Myocyte (in vitro differentiated cells): ENCODE measurements at places on chromosomes 12 and 14.
A peak's percentile ranks its signal among the peaks of the same experiment; 100 is the strongest.

DNA sequence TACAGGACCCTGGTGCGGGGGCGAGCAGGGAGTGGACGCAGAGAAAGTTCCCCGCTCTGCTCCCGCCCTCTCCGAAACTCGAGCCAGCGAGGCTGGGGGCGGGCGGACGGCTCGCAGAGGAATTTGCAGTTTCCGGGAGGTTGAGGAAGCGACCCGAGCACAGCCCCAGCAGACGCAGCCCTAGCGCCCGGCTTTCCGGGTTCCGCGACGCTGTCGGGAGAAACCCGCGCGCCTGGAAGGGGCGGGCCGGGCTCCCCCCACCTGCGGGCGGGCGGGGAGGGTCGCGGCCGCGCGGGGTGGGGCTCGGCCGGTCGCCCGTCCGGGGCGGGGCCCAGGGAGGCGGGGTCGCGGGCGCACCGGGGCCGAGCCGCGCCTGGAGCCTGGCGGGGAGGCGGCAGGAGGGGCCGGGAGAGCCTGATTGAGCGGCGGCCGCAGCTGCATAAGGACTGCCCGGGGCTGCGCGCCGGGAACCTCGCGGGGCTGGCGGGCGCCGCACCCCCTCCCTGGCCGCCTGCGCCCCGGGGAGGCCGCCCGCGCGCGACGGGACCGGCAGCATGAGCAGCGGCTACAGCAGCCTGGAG, at the start of gene RASSF3:
TSS of gene RASSF3 (plus strand) at position 417 of the 581 bp plus-strand sequence. CDS start at position 555, 138 bp downstream.
- peak; percentile 85 for DNase-seq

- DNase-seq: no peak
Measured at GRCh38 chr14:100067481-100067880, 2.3 kb downstream of the EVL start.

DNA sequence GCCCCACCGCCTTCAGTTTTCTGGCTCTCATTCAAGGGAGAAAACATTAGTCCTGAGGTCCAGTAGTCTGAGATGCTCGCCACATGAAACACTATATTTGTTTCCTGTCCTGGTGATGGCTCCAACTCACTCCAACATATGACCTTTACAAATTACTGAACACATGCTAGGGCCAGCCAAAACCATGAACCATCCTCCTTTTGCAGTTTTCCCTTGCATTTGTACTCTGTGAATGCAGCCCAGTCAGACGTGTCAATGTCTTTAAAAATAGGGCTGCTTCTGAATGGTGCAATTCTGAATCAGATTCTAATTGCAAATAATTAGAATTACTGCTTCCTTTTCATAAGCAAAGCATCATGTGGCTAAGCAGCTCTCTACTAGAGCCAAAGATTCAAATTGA, 36.0 kb downstream of the ADAMTS20 start:
- DNase-seq: no peak

DNA sequence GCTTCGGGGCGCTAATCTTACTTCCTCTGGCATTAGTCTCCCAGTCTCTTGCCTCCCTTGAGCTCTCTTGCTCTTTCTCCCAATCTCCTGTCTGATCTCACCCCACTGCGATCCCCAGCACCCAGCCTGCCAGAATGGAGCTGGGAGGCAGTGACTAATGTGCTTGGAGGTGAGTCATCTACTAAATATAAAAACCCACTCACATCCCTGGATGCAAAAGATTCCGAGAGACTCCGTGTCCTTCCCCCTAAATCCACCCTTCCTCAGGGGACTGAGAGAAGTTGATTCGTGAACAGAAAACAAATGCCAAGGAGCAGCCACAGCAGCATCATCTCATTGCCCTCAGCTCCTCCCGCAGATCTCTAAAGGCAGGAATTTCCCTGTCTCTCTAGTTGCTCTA, 45.7 kb upstream of the KCNA5 start:
- peak; percentile 91 for DNase-seq

DNA sequence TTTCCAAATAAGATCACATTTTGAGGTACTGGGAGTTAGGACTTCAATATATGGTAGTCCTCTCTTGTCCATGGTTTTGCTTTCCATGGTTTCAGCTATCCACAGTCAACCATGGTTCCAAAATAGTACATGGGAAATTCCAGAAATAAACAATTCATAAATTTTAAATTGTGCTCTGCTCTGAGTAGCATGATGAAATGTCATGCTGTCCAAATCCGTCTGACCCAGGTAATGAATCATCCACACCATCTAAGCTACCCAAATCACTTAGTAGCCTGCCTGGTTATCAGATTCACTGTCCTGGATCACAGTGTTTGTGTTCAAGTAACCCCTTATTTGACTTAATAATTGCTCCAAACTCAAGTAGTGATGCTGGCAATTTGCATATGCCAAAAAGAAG, 197.9 kb downstream of the TMTC3 start:
- DNase-seq: no peak

GRCh38 chr12:46253544-46254162, 15.2 kb downstream of the SLC38A1 start:
- DNase-seq: no peak

DNA sequence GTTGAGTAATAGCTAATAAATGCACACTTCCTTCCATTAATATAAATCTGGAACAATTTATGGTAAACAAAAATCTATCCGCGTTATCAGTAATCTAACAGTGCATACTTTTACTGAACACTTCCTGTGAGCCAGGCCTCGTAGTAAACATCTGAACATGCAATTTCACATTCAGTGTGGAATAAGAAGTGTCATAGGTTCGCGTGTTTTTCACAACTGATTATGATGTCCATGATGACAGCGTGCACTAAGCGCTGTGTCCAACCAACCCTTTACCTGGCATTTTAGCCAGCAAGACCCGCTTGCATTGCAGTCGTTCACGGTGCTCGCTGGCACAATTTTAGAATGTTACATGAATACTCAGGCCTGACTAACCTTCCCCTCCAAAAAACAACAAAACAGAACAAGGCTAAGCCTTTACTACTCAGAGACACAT, 2.1 kb downstream of the PNMA1 start:
- no peak for DNase-seq

- DNase-seq: peak; percentile 49
Measured at GRCh38 chr14:24959791-24960331, 90.1 kb downstream of the STXBP6 start.

DNA sequence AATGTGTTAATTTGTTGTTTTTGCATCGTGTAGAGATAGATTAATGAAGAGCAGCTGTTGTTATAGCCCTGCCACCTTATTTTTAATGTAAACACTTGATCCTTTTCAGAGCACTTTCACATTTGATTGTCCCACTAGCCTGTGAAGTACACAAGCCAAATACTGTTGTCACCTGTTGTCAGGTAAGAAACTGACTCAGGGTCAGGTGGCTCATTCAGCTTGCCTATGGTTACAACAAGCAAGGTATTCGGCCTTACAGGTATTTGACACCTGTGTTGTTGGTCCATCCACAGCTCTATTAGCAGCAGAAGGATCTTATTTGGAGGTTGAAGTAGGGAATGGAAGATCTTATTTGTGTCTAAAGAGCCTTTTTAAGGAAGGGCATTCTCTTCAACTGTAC, 108.9 kb downstream of the GPR135 start:
- DNase-seq: no peak

GRCh38 chr14:80275208-80275850, 64.0 kb upstream of the DIO2 start:
- peak; percentile 19 for DNase-seq

DNA sequence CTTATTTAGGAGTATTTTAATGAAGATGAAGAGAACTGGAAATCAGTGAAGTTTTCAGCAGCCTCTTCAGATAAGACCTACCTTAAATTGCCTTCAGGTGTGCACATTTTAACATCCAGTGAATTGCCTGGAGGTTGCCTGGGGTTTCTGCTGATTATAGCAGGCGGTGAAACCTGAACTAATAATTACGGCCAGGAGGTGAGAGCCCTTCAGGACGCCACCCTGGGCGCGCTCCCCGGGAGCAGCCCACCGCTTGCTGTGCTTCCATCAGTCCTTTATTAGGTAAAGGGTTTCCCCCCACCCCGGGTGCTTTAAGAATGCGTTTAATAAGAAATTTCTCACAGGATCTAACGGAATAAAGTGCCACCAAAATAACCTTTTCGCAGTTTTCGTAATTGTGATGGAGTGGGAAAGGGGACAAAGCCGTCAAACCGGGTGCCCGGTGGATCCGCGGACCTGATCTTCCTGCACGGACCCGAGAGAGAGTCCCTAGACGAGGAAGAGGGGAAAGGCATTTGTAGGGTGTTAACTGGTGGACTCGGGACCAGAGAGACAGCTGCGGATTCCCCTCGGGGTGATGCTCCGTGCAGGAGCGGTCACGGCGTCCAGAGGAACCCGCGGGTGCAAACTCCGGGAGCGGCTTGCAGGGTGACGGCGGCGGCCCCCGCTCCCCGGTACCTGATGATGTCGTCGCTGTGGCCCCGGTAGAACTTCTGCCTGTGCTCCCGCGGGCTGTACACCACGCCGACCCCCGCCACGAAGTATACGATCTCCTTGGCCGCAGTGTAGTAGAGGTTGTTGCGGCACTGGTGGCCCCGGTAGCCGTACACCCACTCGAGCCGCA, 902 bp downstream of the EML5 start:
- peak; percentile 2 for DNase-seq

DNA sequence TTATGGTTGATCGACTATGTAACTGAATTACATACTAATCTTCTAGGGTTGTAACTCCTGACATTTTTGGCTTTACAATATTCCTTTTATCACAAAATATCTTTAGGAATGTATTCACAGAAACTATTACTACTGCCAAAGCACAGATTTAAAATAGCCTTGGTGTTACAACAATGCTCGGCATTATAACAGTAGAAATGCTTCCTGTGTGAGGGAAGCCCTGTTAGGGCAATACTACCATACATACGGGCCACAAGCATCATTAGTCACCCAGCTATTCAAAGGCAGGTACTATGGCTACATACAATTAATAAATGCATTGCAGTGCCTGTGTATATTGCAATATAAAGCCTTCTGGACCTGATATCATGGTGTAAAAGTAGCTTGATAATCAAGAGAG, 517.8 kb downstream of the C12orf50 start:
- DNase-seq: no peak

DNA sequence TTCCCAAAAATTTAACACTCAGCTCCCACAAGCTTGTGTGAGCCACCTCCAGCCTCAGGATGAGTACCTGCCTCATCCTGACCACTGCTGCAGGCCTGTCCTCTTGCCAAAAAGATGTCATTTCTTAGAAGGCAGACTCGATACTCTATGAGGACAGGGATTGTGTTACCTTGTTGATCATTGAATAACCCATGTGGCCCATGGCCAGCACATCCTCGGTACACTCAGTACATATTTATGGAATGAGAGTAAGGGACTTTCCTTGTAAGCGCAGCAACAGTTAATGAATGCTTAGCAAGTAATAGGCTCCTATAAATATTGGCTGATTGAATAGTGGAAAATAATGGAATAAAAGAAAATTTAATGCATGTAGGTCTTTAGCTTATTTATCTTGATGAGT, 15.3 kb upstream of the DGLUCY start:
- no peak for DNase-seq

DNA sequence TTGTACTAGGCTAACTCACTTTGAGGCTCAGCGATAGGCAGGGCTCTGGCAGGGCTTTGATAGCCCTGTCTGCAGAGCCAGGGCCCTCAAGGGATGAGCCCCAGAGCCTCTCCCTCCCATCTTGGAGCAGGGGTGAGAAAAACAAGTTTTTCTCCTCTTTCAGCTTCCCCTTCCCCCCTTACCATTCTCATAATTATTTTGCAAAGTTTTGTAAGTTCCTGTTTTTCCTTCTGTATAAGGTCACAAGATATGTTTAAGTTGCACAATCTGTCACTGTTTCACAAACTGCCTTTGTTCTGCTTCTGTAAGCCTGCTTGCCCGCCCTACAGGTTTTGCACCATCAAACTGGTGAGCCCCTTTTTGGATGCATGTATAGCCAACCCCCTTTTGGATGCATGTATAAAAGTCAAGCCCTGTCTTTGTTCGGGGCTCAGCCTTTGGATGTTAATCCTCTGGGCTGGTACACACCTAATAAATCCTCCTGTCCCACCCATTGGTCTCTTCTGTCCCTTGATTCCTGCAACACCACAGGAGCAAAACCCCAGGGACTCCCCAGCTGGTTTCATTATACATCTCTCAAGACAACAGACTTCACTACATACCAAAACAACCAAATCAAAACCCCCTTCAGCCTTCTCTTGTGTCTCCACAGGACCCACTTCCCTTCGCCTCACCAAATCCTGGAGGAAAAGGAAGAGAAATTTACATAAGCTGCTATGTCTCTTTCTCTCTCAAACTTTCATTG, 52.5 kb upstream of the RESF1 start:
- DNase-seq: no peak

DNA sequence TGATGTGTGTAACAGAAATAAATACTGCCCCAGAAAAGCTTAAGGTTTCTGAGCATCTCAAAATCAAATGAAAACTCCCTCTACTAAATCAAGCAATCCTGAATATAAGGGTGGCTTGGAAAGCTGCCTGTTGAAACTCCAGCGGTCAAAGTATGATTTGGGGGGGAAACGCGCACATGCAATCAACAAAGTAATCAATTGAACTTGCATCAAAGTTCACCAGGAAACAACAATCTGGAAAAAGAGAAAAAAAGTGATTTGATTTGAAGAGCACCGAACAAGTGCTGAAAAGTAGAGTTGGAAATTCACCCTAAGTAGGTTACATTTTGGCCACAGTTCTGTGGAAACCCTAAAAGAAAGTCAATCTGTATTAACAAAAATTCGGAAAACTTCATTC, 700 bp downstream of the CNIH1 start:
- no peak for DNase-seq

DNA sequence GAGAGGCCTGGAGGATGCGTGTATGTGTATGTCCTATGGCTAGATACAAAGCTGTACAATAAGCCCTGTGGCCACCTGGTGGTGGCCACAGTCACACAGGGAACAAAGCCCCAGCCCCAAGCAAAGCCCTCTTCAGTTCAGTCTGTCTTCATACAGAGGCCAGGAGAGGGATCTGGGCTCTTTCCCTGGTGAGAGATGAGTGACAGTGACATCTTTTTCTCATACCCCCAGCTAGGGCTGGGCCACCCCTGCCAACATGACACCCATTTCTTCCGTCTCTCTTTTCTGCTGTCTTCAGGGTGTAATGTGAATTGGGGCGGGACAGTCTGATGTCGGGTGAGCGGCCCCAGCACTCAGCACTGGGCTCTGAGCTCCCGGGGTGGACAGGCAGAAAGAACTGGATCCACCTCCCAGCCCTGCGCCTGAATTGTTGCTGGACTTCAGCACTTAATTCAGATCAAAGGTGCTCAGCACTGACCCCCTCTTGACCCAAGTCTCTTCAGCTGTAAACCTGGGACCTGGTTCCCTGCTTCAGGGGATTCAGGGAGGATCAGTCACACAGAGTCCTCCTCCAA, 59.8 kb downstream of the SERPINA3 start:
- no peak for DNase-seq

DNA sequence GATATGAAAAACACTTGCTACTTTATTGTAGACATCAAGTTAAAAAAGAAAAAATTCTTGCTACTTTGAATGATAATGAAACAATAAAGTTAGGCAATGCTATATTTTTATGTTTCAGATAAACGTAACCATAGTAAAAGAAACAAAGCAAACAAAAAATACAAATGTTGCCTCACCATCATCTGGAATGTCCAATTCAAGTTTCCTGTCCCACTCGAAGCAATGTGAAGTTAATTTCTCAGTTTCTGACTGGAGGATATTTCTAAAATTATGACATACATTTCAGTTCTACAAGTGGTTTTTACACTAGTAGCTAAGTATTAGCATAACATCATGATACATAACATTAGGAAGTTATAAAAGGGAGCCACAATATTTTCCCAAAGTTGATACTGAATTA, 20.9 kb downstream of the DLGAP5 start:
- DNase-seq: no peak
